HT-29 (cell line): ENCODE measurements at places on chromosomes 6 and 20. TPM values are rescaled to one million over a fixed set of nuclear protein-coding genes. Genes with fewer than 3 reads are reported as not detected.
A peak's percentile ranks its signal among the peaks of the same experiment; 100 is the strongest.

DNA sequence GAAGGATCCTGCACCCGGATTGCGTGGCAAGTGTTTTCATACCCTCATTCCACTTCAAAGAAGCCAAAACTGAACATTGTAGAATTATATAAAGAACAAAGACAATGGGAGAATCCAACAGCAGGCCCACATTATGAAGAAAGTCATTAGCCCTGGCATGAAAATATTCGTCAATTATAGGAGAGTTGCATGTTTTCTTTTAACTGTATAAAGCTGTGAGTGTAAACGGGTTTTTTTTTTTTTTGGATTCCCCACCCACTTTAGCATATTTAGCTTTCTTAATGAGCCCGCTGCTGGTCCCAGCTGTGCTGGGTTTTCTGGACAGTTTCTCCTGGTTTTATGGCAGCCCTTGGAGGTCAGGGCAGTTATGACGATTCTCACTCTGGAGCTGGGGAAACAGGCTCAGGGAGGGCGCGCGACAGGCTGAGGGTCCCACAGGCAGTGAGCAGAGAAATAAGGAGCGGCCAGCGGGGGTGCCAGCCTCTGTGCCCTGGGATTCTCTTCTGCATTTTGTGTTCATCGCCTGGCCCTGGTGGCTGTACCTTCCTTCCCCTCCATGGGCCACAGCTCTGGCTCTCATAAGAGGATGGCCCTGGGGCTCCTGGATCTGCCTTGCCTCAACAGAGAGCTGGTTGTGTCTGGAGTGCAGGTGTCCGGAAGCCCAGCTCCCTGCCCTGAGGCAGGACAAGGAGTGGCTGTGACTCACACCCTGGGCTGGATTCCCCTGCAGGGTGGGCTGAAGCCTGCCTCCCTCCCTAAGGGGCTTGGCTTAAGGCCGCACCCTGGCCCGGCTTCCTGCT is 24.1 kb upstream of the SULF2 start:
- peak; percentile 98 for DNase-seq

GRCh38 chr6:90000864-90001731 is 106.8 kb downstream of the GJA10 start:
- DNase-seq = no peak

- DNase-seq = no peak
Measured at GRCh38 chr6:20128018-20128417, 84.3 kb downstream of the MBOAT1 start.

DNA sequence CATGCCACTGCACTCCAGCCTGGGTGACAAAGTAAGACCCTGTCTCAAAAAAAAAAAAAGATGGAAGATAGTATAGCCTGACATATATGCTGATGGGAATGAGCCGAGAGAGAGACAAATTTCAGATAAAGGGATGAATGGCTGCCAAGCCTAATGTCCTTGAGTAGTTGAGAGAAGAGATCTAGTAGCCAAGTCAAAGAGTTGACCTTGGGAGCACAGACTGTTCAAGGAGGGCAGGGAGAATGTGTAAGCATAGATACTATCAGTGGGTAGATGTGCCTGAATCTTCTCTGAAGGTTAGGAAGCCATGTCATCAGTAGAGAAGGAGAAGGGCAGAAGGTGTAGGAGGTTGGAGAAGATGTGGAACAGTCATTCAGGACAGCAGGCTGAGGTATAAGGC is 20.0 kb upstream of the ABCC10 start:
- no peak for DNase-seq

- DNase-seq = peak; percentile 59
Measured at GRCh38 chr20:54208548-54209176, 775 bp downstream of the PFDN4 start.

GRCh38 chr6:33177552-33178446 is 14.5 kb downstream of the COL11A2 start:
- DNase-seq = no peak

DNA sequence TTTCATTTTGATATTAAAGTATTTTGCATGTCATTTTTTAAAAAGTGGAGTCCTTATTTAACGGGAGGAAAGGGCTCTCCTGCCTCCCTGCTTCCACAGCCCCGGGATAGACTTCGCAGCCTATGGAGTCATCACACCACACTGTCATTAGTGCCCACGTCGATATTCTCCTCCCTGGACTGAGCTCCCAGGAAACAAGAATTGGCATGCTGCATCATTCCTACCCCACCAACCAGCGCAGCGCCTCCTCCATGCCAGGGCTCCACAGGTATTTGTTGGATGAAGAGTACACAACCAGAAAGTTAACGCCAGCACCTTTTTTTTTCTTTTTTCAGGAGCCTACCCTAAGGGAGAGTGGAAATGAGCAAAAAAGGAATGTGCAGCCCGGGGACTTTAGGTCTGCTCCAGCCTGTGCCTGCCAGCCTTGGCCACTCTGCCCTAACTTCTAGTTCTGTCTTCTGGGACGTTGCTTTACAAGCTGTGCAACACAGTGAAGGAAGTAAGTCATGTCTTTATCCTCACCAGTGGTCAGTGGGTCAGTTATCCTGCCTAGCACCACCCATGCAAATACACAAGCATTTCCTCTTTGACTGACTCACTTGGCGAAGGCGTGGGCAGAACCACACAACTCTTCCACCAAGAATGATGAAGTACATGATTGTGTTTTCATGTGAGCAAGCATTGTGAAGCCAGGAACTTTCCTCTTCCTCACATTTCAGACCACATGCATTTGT is 180.7 kb upstream of the UST start:
- peak; percentile 62 for DNase-seq

DNA sequence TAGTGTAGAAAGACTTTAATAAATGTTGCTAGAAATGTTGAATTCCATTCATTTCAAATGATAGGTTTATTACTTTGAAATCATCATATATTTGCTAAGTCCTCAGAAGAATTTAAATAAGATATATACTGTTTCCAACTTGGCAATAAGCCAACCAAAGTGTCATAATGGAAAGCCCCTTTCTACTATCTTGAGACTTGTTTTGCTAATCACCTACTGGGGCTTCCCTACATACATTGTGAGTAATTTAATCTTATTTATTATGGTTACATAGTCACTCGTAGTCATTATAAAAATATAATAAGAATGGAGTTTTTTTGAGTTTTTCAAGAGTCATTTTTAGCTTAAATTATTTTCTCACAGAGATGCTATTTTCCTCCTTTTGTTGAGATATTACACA is 20.7 kb downstream of the COL19A1 start:
- DNase-seq = no peak

DNA sequence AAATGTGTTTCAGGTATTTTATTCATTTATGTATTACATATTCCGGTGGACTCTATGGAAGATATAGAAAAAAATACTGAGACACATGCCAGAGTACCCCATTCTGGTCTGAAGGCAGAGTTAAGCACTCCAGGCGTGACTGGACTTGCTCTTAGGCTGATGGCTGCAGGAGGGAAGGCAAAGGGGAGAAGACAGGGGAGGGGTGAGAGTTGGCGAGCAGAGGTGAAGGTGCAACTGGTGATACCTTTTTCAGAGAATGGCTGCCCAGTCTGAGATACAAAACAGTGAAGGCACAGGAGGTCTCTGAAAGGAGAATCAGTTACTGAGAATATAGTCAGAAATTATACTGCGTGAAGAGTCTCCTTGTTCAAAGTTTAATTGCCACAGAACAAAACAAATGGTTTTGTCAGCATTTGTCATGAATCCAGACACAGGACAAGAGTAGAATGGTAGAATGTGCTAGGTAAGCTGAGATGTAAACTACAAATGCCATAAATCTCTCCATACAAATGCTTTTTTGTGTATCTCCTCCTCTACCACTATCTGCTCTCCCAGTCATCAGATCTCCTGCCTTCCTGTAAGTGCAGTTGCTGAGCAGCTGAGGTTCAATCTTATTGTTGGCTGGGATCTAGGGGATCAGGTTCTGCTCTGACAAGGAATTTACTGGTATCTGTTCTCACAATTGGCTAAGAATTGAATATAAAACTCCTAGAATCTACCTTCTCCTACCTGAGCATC is 104.2 kb upstream of the DST start:
- no peak for DNase-seq

- no peak for DNase-seq
Measured at GRCh38 chr6:127391094-127391953, 47.9 kb upstream of the ECHDC1 start.

GRCh38 chr20:63778034-63778752 is 38.6 kb downstream of the SLC2A4RG start:
- DNase-seq = no peak

GRCh38 chr20:45944151-45944964 is 9.9 kb downstream of the PCIF1 start:
- DNase-seq = no peak

GRCh38 chr20:40691566-40692239 is 2.7 kb upstream of the MAFB start:
- DNase-seq = no peak

GRCh38 chr6:109118337-109118736 is 23.0 kb downstream of the CEP57L1 start:
- DNase-seq = no peak

DNA sequence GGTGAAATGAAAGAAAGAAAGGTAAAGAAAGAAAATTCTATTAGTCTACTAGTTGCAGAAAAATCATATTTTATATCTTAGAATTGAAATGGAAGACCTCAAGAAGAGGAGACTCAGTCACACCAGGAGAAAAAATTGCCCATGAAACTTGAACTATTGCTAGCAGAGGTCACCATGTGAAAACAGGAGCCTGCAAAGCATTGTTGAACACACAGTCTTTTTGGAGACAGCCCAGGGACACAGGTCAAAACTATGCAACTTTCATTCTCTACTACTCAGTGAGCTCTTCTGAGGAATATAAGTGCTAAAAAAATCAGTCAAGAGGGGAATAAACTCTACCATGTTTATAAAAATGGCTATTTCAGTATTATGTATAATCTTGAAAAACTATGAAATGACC is 89.8 kb upstream of the TENT5A start:
- no peak for DNase-seq

- no peak for DNase-seq
Measured at GRCh38 chr6:36039112-36039511, 11.5 kb downstream of the MAPK14 start.

Gene TBC1D7
- total RNA-seq = 12.9 and 13.1 TPM in 2 replicates

Gene COL9A3
- 57.4 and 59.7 TPM in 2 replicates for total RNA-seq

Gene SLC24A3
- not detected in 2 replicates for total RNA-seq

Gene LPA
- total RNA-seq = not detected in 2 replicates

Gene ABHD16B
- not detected in 2 replicates for total RNA-seq

Gene PLCB1
- 3.3 and 3.5 TPM in 2 replicates for total RNA-seq

Gene GCM1
- not detected in 2 replicates for total RNA-seq

Gene FAM83B
- 9.4 and 13.0 TPM in 2 replicates for total RNA-seq

Gene REM1
- not detected in 2 replicates for total RNA-seq

Gene APCDD1L
- not detected in 2 replicates for total RNA-seq

Gene DACT2
- not detected in 2 replicates for total RNA-seq

Gene PKIB
- total RNA-seq = 5.8 and 6.1 TPM in 2 replicates

Gene HLA-DQB1
- not detected in 2 replicates for total RNA-seq
